Brain microvascular endothelial cell (primary cell): ENCODE measurements at places on chromosomes 4 and X.

GRCh38 chrX:68822641-68823410 is 6.0 kb upstream of the EFNB1 start:
- DNase-seq = peak; percentile 28

DNA sequence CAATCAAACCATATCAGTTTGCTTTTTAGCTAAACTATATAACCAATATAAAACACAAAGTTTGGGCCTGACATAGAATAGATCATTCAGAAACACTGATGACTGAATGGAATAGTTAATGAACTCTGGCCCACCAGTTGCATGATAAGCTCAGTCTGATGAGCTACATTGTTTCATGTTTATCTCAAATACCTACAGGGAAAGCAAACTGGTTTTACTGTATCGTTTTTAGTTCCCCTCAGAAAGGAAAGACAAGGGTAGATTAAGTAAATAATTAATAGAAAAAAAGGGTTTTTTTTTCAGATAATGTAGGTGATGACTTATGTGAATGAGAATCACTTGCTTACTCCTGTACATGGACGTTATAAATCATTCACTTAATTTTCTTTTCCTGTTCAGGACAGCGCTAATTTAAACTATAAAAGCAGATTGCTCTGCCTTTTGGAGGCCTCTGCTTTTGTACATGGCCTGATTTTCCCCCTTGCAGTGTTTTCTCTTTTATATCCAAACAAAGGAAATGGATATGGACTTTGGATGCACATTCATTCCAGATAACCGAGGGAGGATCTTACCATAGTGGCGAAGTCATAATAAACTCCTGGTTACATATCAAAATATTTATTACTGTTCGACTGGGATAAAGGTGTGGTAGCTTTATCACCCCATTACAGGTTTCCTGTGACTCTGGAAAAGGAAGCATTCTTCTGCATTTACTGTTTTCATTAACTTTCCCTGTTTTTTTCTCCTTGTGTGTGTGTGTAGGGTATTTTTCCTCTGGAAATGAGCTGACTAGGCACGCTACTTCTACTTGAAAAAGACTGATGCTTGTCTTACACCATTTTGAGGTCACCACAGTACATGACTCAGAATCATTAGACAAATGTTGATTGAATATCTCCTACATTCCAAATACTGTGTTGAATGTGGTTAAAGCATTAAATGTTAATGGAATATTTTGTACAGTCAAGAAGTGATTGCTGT is 373.1 kb upstream of the HS3ST1 start:
- DNase-seq = no peak

- DNase-seq = no peak
Observed at GRCh38 chr4:3107271-3107670, 32.8 kb downstream of the HTT start.

- DNase-seq = no peak
Observed at GRCh38 chr4:48431401-48431800, 51.7 kb upstream of the SLC10A4 start.

GRCh38 chrX:17030092-17030491 is 83.6 kb downstream of the REPS2 start:
- DNase-seq = no peak

GRCh38 chrX:14529290-14529989 is at the start of gene GLRA2:
Gene GLRA2 (plus strand): TSS chrX:14529536. CDS start chrX:14530058, 522 bp downstream.
- DNase-seq = peak; percentile 2

- no peak for DNase-seq
Observed at GRCh38 chrX:130645955-130646583, 244.3 kb downstream of the RBMX2 start.

- DNase-seq = peak; percentile 62
Observed at GRCh38 chrX:40864972-40865371, 129.6 kb upstream of the MED14 start.
